ENCODE measurements at places on chromosomes 1 and 21.

GRCh38 chr1:39226836-39227235 lies 22.3 kb downstream of the MACF1 start:
- DNase-seq = no peak

GRCh38 chr1:32650248-32650751 lies at the start of gene ZBTB8OS:
Gene ZBTB8OS, minus strand, starts transcription at chr1:32650550. Its CDS starts 21 bp downstream, at chr1:32650529.
- DNase-seq = peak; percentile 74

GRCh38 chr1:78061825-78062523 lies 16.2 kb downstream of the GIPC2 start:
- DNase-seq = no peak

DNA sequence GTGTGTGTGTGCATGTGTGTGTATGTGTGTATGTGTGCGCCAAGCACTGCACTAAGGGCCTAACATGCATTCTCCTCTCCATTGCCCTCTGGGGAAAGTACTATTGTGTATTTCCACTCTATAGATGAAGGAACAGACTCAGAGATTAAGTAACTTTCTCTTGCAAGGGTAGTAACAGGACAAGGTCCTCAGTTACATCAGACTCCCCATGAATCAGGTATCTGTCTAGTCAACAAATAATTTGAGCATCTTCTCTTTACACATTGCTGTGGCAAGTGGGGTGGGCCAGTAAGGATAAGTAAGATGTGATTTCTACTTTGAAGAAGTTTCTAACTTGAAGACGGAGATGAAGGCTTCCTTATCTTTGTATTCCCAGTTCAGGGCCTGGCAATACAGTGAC lies 5.0 kb upstream of the HTR1D start:
- DNase-seq = no peak

GRCh38 chr1:18052671-18053070 lies 54.9 kb upstream of the IGSF21 start:
- DNase-seq = no peak

- no peak for DNase-seq
Observed at GRCh38 chr21:29350246-29350779, 51.6 kb downstream of the BACH1 start.

DNA sequence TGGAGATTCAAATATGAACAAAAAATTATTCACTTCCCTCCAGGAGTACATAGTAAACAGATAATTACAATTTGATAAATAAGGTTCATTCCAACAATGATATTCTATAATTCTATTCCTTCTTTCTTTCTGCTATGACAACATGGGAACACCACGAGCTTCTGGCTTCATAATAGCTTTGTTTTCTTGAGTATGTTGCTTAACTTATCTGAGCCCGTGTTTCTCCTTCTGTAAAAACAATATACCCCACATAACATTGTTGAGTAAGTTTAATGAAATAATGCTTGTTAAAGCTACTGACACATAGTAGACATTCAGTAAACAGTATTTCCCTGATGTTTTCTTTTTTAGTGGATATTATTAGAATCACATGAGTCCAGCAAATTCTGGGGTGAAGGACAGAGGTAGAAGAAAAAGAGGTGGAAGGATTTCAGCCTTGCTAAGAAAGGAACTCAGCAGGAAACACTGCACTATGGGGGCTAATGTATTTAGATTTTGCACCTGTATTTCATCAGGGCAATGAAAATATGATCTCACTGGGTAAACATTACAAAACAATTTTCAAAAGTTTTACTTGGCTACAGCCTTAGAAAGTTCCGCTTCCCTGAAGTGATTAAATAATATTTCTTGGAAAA lies 430.8 kb upstream of the C1orf87 start:
- DNase-seq = no peak

- no peak for DNase-seq
Observed at GRCh38 chr1:230332575-230333066, 93.5 kb downstream of the PGBD5 start.

GRCh38 chr1:45822644-45823043 lies 19.2 kb downstream of the MAST2 start:
- DNase-seq = no peak

GRCh38 chr1:13804240-13804633 lies 104.2 kb downstream of the PRDM2 start:
- no peak for DNase-seq

DNA sequence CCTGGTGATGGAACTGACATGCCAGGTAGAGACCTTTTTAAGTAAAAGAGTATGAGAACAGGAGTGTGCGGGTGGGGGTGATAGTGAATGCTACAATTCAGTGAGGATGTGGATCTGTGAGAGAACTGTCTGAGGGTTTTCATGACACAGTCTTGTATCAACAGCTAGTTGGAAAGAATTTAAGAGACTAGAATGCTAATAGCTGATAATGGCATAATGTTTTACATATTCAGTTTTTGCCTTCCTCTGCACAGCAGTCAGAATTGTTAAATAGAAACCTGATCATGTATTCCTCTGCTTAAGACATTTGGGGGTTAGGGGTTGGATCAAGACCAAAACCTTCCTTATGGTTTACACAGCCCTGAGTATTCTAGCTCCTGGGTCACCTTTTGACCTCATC lies 152.8 kb upstream of the ZRANB2 start:
- no peak for DNase-seq

GRCh38 chr1:212062832-212063438 lies 27.4 kb downstream of the DTL start:
- no peak for DNase-seq
